ENCODE measurements at places on chromosomes 7 and 10.

GRCh38 chr7:158447506-158448171 lies 140.0 kb downstream of the PTPRN2 start:
- DNase-seq = no peak

DNA sequence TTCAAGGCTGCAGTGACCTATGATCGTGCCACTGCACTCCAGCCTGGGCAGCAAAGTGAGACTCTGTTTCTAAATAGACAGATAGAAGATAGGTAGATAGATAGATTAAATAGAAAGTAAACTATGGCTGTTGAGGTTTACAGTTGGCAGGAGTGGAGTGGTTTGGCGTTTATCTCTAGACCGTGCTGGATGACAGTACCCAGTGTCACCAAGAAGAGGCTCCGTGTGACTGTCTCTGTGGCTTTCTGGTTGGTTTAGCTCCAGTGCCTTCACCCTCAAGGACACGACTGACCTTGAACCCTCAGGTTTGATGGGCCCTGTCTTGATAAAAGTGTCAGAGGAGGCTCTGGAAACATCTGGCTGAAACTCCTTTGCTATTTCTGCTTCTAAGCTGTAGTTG lies 31.7 kb downstream of the CHST12 start:
- no peak for DNase-seq

GRCh38 chr7:69597278-69598076 lies 798 bp upstream of the AUTS2 start:
- DNase-seq = no peak

DNA sequence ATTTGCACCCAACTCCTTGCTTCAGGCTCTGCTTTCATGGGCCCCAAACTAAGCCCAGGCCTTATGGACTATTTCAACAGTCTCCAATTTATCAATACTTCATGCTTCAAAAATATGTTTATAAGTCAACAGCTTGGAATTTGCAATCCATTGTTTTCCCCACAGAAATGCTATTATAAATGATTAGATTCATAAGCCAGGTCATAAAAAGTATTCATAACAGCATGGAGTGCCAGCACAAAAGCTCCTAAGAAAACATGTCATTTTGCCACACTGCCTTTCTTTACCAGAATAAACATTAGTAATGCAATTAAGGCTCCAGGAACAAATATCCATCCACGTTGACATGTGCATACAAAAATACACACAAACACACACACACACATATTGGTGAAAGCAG lies 30.1 kb downstream of the OSBPL3 start:
- DNase-seq = no peak

- DNase-seq = peak; percentile 7
These were observed 339.1 kb downstream of the ATRNL1 start for GRCh38 chr10:115432188-115432819.

DNA sequence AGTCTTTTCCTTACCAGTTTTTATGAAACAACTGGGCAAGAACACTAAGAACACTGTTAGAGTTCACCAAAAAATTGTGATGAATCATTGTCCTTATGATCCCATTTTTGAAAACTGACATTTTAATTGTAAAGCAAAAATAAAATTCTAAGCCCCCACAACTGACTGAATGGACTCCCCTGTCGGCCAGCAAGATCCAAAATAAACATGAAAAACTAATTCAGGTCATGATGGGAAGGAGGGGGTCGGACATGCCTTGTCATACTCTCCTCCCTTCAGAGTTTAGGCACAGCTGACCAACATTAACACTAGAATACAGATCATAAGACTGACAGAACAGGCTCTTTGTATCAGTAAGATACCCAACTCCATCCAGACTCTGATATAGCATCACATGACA lies 2.0 kb upstream of the RBAK start:
- DNase-seq = no peak

GRCh38 chr7:110804501-110804900 lies 286.4 kb upstream of the LRRN3 start:
- no peak for DNase-seq

DNA sequence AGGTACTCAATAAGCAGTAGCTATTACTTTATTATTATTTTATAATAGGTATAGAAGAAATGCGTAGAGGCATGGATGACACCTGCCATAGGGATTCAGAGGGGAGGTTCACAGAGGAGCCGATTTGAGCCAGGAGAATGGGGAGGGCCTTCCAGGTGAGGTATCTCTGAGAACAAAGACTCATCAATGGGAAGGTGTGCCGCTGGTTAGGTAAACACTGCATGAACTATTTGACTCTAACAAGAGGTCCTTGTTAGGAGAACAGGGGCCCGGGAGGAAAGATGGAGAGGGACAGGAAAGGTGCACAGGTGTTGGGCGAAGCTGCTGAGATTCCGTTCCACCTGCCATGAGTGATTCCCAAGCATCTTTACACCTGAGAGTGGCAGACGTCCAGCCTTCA lies 41.8 kb upstream of the TMEM273 start:
- DNase-seq = no peak

GRCh38 chr7:99928994-99929729 lies at the start of gene GJC3:
TSS of gene GJC3 (minus strand) at chr7:99929620. CDS start at chr7:99929620, 0 bp downstream.
- DNase-seq = peak; percentile 53

- no peak for DNase-seq
These were observed 10.9 kb upstream of the KIAA1549 start for GRCh38 chr7:138992052-138992531.

- DNase-seq = peak; percentile 94
These were observed 1.7 kb upstream of the NEURL1 start for GRCh38 chr10:103491729-103492364.

- no peak for DNase-seq
These were observed 51.3 kb downstream of the TSPAN15 start for GRCh38 chr10:69502589-69502988.

Measured in fibroblast of mammary gland (primary cell).